D721Med (cell line): ENCODE measurements at places on chromosomes 6 and 20.

DNA sequence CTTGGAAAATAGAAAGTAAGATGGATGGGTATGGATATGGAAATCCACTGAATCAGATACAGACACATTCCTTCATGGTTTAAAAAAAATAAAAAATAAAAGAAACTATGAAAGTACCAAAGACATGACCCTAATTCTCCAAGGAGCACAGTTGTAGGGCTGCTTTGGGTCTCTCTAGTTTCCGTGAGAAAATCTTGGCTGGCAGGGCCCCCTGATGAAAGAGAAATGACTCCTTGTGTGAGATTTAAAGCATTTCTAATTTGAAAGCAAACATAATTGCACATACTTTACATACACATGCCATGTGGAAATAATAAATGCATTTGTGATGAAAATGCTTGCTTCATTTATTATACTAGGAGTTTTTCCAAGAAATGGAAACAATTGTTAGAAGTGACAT lies 593.9 kb upstream of the BTBD3 start:
- DNase-seq, result no peak

DNA sequence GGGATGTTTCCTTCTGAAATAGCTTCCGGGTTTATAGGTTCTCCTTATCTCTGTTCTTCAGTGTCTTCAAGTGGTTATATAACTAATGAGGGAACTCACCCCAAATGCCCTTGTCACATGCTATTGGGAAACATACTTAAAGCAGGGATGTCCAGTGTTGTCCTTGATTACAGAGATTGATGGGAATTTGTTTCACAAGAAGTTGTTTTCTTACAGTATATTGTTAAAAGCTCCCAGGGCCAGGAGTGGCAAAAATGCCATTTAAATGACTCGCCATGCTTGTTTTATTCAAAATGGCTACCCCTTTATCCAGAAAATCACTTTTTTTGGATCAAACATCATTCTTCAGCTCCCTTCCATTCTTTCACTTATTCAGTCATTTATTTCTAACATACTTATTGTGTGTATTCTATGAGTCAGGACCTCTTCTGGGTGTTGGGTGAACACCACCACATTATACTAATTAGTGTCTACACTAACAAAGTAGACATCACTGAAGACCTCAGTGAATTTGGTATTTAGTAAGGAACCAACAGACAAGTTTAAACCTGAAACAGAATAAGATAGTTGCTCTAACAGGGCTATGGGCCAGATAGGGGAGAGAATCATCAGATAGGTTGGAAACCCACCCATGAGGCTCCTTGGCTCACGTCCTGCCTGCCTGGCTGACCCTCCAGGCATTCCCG lies 791.1 kb downstream of the MAFB start:
- no peak for DNase-seq

DNA sequence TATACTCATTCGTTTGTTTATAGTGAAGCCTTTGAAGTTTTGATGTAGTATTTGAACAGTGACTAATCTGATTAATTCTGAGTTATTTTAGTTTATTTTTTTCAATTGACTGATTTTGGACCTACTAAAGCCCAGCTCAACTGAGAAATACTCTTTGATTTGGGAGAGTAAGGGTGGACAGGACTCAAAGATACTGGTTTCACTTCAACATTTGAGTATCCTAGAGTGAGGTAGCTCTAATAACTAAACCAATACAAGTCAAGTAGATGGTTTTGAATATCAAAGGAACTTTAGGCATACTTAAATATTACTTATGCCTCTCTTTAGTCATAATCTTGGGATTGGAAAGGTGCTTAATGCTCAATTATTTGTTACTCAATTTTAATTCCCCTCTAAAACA lies 65.6 kb downstream of the ZNF292 start:
- DNase-seq, result no peak

DNA sequence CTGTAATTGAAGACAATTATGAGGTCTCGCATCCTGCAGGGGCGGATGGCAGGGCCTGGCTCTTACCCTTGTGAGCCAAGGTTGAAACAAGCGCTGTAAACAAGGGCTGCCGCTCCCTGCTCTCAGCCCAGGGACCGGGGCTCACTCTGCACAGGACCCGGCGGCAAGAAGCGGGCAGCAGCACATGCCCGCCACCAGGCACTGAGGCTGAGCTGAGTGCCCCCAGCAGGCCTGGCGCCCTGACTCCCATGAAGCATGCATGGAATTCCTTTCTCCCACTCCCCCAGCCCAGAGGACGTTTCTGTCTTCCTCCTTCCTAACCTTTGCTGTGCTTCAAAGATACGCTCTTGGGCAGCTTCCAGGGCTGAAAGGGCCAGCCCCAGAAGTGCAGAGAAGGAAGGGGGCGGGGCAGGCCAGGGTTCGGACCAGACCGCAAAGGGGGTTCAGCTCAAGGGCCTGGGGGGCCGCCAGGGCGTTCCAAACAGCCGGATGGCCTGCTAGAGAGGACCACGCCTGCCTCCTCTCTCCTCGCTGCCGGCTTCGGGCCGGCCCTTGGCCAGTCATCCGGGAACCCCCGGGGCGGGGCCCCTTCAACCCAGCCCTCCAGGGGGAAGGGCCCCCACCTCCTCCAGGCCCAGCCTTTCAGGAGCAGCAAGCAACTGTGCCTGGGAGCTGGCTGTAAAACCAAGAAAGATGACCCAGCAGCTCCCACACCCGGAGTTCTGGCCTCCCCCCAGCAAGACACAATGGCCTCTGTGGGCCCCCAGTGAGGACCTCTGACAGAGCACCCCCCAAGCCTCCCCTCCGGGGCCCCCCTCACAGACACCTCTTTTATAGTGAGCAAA lies 109.9 kb downstream of the NOL4L start:
- peak; percentile 17 for DNase-seq

- DNase-seq, result no peak
Observed at GRCh38 chr6:120411394-120411793, 922.9 kb downstream of the TBC1D32 start.

- DNase-seq, result no peak
Observed at GRCh38 chr20:50194831-50195523, 4.3 kb downstream of the CEBPB start.

DNA sequence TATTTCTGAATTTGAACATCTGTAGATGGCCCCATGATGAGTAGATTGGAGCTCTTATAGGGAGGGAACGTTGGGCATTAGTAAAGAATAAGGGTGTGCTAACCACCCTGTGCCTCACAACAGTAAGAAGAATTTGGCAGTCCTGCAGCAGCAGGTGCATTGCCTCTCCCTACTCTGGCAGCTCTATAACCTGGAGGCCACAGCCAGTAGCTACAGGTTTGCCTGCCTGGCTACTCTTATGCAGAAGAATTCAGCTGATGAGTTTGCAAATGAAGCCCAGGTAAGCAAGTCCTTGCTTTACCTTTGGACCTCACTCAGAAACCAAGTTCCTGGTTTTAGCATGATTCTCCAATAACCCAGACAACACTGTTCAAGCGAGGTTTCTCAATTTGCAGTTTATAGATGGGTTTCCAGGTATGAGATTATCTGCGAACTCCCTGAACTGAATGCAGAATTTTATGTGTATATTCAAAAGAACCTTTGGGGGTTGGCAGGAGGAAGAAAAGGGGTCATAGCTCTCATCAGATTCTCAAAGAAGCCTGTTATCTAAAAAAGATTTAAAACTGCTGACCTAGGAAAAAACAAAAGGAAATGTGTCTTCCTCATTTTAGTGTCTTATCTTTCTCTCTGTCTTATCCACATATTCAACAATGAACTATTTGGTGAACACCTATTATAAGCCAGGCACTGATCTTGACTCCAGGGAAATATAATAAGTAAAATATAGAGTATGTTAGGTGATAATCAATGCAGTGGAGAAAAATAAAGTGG lies 18.9 kb downstream of the TREML1 start:
- DNase-seq, result no peak

DNA sequence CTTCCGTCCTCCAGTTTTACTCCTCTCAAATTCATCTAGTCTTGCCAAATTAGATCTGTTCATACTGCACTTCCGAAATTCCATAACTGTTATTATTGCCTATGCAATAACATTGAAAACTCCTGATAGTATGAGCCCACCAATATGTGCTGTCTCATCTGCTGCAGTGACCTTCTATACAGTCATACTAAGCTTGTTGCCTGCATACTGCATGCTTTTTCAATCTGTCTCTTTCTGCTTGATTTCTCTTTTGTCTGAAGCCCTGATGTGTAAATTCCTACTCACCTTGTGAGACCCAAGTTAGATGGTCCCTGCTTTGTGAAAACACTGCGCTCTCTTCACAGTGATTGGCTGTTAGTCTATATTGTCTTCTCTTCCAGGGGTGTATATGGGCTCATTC lies 1.1 kb downstream of the TBP start:
- DNase-seq, result no peak

GRCh38 chr6:109867009-109867969 lies 110.8 kb upstream of the GPR6 start:
- no peak for DNase-seq

DNA sequence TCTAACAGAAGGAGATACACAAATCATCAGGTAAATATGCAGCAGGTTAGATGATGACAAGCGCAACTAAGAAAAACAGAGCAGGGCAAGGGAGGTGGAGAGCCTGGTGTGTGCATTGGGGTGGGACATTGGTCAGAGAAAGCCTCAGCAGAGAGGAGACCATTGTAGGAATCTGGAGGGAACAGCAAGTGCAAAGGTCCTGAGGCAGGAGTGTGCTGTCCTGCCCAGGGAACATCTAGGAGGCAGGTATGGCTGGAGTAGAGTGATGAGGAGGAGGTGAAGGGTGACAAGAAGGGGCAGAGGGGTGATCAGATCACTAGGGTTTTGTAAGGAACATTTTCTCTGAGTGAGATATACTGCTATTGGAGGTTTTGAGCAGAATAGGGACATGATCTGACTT lies 90.1 kb downstream of the NCR2 start:
- no peak for DNase-seq

- no peak for DNase-seq
Observed at GRCh38 chr20:14451458-14451857, 114.0 kb upstream of the FLRT3 start.

GRCh38 chr20:63706852-63707557 lies 771 bp downstream of the ARFRP1 start:
- DNase-seq, result no peak

GRCh38 chr6:159461998-159462397 lies 231.0 kb downstream of the SOD2 start:
- no peak for DNase-seq
